ENCODE measurements at places on chromosomes 12 and 14. TPM values are rescaled to one million over a fixed set of nuclear protein-coding genes. Genes with fewer than 3 reads are reported as not detected.

GRCh38 chr14:103500148-103500990 lies 22.3 kb downstream of the CKB start:
- peak; percentile 97 for DNase-seq

The INSM2 gene
- not detected for total RNA-seq

GRCh38 chr12:50537538-50537919 lies 32.7 kb downstream of the DIP2B start:
- DNase-seq = no peak

The LTBP2 gene
- 151 TPM for total RNA-seq

GRCh38 chr14:71752111-71752738 lies 180.0 kb upstream of the RGS6 start:
- no peak for DNase-seq

GRCh38 chr12:46516933-46517578 lies 144.5 kb upstream of the SLC38A2 start:
- no peak for DNase-seq

GRCh38 chr14:33432407-33433023 lies 493.8 kb downstream of the NPAS3 start:
- DNase-seq = no peak

DNA sequence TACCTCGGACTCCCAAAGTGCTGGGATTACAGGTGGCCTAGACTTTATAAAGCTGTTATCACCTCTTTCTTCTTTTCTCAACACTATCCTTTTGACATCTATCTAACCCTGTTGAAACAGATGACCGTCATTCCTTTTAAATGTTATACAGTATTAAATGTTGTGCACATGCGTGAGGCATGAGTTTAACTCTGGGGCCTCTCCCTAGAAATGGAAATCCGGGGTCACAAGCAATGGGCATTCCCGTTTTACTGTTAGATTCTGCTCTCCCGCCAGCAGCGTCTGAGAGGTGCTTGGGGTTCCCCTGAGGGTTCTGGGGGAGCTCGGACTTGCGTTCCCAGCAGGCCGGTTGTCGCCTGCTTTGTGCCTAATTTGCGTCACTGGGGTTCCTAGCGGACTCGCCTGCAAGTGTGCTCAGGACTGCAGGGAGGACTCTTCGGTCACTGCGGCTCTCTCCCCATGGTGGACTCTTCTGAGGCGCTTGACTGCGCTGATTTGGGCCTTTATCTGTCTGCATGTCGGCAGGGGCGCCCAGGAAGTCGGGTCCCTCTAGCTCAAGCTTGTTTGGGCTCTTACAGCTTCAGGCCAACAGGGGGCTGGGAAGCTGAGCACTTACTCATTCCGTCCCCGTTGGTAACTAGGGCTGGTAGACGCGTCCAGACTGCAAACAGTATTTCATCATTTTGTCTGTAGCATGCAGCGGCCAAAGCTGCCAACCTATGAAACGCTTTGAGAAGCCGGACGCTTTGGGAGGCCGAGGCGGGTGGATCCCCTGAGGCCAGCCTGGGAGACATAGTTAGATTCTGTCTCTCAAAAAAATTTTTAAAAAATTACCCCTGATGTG lies 1.2 kb upstream of the RAN start:
- peak; percentile 93 for DNase-seq

- DNase-seq = no peak
These were observed 57.9 kb upstream of the SLC38A2 start for GRCh38 chr12:46430340-46430948.

GRCh38 chr12:83150465-83151189 lies 463.9 kb downstream of the TMTC2 start:
- DNase-seq = no peak

DNA sequence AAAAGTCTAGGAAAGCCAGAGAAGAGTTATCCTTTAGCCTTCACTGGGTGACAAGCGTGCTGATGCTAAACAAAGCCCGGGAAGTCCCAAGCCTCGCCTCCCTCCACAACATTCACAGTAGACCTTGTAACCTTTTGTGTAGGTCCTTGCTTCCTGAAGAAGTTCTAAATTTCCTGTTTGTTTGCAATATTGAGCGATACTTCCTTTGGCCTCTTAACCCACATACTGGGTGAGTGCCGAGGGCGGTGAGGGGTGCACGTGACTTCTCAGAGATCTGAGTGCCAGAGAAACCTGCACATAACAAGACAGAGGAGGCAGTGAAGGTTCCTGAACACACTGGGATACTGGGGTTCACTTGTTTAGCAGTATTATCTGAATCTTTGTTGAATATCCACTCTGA lies 134.3 kb downstream of the PLXNC1 start:
- no peak for DNase-seq

The TAS2R7 gene
- not detected for total RNA-seq

- DNase-seq = no peak
These were observed 14.4 kb upstream of the CCER1 start for GRCh38 chr12:90969346-90969745.

- DNase-seq = no peak
These were observed 81.2 kb downstream of the SPPL3 start for GRCh38 chr12:120822832-120823503.

- no peak for DNase-seq
These were observed 247.4 kb downstream of the GALC start for GRCh38 chr14:87745507-87746118.

DNA sequence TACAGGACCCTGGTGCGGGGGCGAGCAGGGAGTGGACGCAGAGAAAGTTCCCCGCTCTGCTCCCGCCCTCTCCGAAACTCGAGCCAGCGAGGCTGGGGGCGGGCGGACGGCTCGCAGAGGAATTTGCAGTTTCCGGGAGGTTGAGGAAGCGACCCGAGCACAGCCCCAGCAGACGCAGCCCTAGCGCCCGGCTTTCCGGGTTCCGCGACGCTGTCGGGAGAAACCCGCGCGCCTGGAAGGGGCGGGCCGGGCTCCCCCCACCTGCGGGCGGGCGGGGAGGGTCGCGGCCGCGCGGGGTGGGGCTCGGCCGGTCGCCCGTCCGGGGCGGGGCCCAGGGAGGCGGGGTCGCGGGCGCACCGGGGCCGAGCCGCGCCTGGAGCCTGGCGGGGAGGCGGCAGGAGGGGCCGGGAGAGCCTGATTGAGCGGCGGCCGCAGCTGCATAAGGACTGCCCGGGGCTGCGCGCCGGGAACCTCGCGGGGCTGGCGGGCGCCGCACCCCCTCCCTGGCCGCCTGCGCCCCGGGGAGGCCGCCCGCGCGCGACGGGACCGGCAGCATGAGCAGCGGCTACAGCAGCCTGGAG lies at the start of gene RASSF3:
Gene RASSF3, plus strand, starts transcription at position 417 of the 581 bp plus-strand sequence. Its CDS starts 138 bp downstream, at position 555.
- no peak for DNase-seq

The KCNC2 gene
- total RNA-seq = not detected

The GPR162 gene
- 3.7 TPM for total RNA-seq

GRCh38 chr12:14418451-14418890 lies 53.0 kb downstream of the ATF7IP start:
- no peak for DNase-seq

- no peak for DNase-seq
These were observed 87.7 kb downstream of the PTPRB start for GRCh38 chr12:70549340-70550179.

DNA sequence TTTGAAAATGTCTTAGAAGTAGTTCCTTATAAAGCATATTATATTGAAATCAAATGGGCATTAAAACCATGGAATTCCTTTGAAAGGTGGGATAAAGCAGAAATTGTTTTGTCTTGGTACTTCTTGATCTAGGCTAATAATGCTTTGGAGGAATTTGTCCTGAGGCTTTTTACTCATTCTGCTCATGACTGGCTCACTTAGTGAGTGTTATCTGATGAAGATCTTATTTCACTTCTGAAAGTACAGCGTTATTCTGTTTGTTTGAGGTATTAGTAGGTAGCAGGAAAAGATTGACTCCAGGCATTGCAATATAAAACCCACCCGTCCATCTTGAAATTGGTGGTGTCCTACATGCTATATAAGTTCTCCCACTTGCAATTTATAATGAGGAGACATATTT lies 5.5 kb downstream of the C12orf71 start:
- DNase-seq = no peak

The OTOGL gene
- total RNA-seq = 0.83 TPM

GRCh38 chr14:69048456-69048855 lies 69.4 kb upstream of the ACTN1 start:
- DNase-seq = no peak

- no peak for DNase-seq
These were observed 172.4 kb upstream of the LMNTD1 start for GRCh38 chr12:25725470-25725869.

DNA sequence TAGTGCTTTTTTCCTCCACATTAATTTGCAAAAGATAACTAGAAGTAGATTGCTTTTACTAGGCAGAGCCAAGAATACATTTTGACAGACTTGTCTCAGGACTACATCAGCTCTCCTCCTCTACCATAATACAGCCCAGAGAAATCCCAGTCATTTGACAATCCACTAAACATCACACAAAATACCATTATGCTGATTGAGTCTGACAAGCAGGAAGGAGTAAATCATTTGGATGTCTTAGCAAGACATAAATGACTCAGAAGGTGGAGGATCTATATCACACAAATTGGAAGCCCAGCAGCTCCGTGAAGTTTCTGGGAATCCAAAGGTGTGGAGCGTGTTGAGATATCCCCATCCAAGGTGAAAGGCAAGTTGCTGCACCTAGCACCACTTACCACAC lies 75.4 kb upstream of the FKBP4 start:
- DNase-seq = no peak

The POU6F1 gene
- 13.3 TPM for total RNA-seq

Data from esophagus muscularis mucosa (tissue), 4 donors.